Naive B cell (primary cell): ENCODE measurements at places on chromosomes 13 and 19.

DNA sequence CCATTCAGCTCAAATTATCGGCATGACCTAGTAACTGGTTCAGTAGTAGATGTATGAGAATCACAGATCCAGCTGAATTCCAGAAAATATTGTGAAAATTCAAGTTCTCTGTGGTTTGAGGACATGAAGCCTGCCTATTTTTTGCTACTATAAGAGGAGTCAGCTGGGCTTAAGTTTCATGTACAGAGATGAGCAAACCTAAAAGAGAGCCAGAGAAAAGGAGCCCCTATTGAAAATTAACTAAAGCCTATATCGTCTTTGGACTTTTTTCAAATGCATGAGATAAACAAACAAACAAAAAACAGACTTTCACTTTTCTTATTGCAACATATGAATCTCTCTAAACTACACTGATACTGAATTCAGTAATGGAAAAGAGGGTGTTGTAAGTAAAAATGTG lies 106.8 kb upstream of the SPRY2 start:
- DNase-seq: no peak

- no peak for DNase-seq
Measured at GRCh38 chr13:78562237-78562889, 41.0 kb downstream of the POU4F1 start.

DNA sequence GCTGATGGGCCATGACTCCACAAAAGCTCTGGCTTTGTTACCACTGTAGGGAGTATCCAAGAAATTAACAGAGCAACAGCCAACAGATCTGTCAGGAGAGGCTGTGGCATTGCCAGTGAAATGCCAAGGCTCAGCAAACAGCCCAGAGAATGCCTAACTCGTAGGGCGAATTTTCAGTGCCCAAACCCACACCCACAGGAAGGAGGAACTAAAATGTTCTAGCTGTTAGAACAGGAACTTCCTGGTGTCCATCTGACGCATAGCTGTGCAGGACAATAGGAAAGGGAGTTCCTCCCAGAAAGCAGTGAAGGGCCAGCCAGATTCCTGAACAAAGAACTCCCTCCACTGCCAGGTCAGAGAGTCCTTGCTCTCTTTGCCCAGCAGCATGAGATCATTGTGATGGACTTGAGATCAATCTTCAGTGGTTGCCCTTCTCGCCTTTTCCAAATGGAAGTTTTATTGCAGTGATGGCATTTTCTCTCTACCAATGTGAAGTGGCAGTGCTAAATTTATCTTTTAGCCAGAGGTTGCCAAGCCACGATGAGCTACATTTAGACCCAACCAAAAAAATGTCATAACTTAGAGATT lies 224.2 kb upstream of the STARD13 start:
- DNase-seq: no peak

DNA sequence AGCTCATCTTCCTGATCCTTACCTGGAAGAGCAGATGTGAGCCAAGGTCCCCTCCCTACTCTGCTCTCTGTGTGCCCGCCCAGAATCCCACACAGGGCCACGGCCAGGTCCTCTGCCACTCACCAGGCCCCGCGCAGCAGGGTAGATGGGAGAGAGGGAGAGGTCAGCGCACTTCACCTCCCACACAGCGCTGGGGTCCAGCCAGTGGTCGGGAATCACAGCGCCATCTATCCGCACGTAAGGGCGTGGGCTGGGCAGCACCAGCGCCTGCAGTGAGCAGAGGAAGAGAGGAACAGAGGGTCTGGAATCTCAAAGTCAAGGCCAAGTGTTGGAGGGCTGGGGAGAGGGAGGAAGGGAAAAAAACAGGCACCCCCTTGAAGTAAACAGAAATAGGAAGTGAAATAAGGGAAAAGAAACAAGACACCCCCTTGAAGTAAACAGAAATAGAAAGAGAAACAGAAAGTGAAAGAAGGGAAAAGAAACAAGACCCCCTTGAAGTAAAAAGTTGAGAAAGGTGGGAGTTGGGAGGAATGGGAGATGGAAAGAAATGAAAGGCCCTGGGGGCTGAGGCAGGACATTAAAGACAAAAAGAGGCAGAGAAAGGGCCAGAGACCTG lies 7.0 kb upstream of the PLA2G4C start:
- DNase-seq: no peak

DNA sequence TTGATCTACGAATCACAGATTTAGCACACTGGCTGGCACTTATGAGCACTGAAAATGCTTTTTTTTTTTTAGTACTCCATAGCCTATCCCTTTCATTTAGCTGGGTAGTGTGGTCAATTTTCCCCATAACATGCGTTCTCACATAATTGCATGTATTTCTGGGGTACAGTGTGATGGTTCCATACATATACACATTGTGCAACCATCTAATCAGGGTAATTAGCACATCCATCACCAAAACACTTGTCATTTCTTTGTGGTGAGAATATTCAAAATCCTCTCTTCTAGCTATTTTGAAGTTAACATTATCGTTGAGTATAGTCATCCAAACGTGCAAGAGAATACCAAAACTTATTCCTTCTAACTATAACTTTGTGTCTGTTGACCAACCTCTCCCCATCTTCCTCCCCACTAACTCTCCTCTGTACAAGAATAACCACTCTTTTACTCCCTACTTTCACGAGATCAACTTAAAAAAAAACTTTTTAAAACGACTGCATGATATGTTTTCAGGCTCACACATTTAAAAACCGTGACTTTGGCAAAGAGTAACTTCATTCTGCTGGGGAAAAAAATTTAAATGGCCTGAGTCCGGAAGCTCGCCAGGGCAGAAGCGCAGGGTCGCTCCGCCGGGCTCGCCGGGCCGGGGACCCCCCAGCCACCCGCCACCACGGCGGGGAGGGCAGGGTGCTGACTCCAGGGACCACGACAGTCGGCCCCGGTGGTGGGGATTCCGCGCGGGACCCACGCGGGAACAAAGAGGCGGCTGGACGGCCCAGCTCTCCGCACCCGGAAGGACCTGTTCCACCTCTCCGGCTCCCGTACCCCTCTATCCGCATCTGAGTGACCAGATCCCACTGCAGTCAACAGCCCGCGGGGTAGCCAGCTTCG lies 868 bp upstream of the UBAC2 start:
- DNase-seq: no peak

DNA sequence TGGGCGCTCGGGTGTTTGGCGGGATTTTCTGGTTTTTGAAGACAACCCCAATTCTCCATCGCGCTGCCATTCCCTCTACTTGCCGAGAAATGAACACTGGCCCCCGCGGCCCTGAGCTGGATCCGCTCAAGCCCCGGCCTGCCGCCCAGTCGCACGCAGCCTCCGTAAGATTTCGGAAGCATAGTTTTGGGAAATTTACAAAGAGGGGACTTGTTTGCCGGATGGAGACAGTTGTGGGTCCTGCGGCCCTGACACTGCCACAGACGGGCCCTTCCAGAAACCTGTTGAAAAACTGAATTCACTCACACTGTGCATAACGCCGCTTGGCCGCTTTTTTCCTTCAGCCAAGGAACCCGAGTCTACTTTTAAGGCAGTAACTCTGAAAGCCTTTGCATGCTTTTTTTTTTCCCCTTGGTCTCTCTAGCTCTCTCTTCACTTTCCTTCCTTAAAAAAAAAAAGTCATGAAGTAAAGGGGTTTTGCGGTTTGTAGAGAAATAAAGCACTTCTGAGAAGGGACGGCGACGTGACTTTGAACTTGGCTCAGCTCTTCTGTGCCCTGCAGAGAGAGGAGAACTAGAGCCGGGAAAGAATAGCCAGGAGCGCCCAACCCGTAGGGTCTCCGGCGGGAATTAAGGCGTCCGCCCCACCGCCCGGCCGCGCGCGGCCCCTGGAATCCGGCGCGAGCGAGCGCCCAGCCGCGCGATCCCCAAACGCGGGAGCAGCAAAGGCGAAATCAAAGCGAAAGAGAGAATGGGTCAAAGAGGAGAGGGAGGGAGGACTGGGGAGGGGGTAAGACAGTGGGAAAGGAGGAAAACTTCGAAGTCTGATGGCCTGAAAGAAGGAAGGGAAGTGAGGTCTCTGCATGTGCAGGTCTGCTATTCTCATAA lies 3.4 kb upstream of the ZIC2 start:
- DNase-seq: no peak

- DNase-seq: peak; percentile 67
Measured at GRCh38 chr13:48126944-48127830, 32.3 kb upstream of the MED4 start.

DNA sequence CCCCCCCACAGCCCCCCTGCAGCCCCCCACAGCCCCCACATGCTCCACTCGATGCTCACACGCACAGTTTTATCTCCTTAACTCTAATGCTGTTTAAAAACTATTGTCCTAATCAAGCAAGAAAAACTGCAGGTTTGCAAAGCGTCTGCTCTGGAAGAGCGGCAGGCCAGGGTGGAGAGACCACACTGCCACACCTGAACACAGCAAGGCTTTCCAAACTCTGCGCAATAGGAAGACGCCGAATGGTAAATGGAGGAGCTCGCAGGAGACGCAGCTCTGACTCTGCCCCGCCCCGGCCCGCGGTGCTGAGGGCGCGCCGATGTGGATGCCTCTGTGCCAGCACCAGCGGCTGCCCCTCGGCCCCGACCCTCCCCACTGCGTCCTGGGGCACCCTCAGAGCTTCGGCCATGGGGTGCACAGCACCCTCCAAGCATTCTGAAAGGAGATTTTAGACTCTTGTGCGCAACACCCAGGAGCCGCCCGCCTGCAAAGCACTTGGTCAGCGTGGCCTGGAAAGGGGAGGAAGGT lies 32.4 kb downstream of the RASA3 start:
- no peak for DNase-seq

DNA sequence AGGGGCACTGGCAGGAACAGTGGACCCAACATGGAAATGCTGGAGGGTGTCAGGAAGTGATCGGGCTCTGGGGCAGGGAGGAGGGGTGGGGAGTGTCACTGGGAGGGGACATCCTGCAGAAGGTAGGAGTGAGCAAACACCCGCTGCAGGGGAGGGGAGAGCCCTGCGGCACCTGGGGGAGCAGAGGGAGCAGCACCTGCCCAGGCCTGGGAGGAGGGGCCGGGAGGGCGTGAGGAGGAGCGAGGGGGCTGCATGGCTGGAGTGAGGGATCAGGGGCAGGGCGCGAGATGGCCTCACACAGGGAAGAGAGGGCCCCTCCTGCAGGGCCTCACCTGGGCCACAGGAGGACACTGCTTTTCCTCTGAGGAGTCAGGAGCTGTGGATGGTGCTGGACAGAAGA lies 4.1 kb downstream of the KLK2 start:
- DNase-seq: no peak

DNA sequence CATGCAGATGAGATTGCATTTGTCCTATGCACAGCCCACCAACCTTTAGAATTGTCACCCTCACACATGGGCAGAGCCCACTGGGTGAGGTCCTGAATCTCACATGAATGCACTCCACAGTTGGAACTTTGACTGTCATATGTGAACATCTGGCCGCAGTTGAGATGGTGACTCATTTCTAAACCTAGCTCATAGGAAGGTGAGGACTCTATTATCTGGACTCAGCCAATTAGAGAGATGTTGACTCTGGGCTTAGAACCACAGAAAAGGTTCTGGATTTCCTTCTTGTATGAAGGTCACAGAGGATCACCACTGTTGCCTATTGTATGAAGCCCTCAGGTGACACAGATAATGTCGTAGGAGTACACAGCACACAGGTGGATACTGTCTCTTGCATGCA lies 25.6 kb upstream of the ZNF681 start:
- DNase-seq: no peak

GRCh38 chr13:21137696-21138095 lies 38.7 kb downstream of the SKA3 start:
- no peak for DNase-seq

DNA sequence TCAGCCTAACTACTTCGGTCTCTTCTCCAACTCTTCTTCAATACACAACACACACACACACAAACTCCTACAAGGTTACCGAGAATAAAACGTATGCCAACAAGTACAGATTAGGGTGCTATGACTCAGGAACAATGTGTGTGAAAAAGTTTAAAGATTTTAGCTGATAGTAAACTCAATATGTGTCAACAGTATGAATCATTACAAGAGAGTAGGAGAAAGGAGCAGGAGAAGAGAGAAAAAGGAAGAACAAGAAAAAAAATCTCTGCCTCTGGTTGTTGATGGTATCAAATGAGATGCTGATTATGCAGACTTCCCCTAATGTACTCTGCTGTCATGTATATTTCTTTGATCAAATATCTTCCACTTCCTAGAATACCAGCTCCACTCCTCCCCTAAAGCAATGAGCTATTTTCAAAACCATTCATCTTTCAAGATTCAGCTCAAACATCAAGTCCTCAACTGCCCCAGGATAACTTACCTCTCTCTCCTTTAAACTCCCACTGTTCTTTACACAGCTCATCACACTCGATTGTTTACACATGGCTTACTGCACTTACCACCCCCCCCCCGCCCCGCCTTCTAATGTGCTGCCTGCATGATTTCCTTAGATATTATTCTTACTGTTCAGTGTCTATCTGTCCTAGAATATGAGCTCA lies 95.6 kb downstream of the FAM216B start:
- no peak for DNase-seq

DNA sequence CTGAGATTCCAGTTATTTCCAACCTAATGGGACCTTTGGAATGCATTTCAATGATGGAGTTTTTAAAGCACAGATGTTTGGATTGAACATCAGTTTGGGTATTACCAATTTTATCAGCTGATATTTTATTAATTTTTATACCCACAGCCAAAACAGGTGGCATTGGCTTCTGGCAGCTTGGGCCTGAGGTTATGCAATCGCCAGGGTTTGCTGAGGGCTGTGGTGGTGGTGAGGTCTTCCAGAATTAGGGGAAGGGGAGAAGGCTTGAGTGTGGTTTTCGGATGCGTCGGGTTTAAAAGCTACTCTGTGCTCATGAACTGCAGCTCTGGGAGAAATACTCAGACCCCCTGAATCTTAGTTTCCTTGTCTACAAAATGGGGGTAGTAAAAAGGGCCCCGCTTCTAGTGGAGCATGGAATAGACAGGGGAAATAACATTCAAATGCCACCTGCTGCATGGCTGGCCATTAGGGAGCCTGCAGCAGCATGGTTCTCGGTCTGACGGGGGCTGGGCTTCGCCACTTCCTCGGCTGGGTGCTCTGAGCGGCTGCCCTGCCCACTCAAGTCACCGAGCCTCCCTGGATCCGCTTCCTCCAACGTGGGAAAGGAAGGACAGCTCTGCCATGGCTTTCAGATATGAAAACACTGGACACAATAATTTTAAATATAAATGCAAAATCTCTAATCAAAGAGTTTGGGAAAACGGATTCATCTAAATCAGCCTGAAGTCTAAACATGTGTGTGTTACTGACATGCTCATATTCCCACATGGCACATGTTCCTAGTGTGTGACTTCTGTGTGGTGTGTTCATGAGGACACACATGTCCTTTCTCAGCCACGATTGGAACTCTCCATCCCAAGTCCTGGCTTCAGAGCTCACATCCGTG lies 35.2 kb downstream of the ADPRHL1 start:
- DNase-seq: no peak

GRCh38 chr13:21879263-21879914 lies 208.5 kb downstream of the FGF9 start:
- no peak for DNase-seq
